ENCODE measurements at places on chromosomes 13 and 19.

GRCh38 chr19:35478794-35479677, 11.2 kb downstream of the KRTDAP start:
- DNase-seq, result no peak

- no peak for DNase-seq
Measured at GRCh38 chr13:32205431-32206096, 109.6 kb downstream of the ZAR1L start.

DNA sequence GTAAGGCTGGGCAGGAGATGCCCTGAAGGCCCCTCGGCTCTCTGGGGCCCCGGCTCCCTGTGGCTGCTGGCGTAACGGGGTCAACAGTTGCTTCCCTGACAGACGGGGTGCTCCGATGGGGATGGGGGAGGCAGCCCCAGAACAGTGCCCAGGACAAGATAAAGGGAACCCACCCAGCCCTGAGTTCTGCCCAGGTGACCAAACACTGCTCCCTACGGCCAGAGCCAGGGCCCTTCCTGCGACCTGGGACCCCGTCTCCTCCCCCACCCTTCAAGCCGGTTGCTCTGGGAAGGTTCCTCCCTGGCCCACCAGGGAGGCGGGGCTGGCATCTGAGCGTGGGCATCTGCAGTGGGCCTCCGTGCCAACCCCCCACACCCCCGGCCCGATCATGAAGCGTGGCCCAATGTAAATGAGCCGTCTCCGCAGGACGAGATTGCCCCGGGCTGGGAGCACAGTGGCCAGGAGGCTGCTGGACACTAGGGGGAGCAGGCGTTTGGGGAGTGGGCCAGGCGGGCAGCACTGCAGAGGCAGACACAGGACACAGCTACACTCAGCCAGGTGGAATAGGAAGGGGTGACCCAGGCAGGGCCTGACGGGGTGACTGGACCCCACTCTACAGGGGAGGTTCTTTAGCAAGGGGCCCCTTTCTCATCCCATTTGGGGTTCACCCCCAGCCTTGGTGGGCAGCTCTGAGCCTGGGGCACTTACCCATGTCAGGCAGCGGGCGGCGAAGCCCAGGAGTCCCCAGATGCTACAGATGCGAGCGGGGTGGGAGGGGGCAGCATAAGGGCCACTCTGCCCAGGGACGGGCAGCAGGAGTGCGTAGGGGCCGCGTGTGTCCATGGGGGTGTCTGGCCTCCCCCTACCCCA, 1.2 kb upstream of the NKPD1 start:
- no peak for DNase-seq

GRCh38 chr13:27203854-27204253, 32.2 kb upstream of the USP12 start:
- DNase-seq, result peak; percentile 38

DNA sequence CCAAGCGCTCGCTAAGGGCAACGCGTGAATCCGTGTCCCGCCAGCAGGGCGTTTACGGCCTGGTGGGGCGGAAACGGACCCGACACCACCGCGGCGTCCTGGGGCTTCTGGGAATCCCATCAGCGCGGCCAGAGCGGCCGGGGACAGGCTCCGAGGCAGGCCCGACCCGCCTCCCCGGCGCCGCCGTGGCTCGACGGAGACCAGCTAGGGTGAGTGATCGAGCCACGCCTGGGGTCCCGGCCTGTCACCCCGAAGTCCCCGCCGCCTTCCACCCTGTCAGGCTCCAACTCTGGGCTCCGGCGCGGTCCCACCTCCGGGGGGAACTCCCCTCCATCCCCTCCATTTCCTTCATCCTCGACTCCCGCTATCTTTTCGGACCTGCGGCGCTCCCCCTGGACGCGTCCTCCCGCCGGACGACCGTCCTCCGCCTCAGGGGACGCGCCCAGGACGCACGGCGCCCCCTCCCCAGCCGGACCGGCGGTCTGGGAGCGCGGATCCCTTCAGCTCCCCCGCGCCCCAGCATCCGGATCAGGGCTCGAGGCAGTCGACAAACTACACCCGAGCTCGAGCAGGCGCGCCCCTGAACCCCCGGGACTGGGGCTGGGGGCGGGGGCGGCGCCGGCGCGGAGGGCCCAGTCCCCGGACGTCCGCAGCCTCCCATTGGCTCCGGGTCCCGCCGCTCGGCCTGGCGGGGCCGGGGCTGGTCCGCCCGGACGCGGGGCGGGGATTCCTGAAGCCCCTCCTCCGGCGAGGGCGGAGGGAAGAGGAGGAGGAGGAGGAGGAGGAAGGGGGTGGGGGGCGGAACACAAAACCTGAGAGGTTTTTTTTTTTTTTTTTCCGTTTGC, 638 bp upstream of the BICRA start:
- peak; percentile 87 for DNase-seq

- peak; percentile 30 for DNase-seq
Measured at GRCh38 chr19:41944336-41944735, 14.8 kb downstream of the RABAC1 start.

DNA sequence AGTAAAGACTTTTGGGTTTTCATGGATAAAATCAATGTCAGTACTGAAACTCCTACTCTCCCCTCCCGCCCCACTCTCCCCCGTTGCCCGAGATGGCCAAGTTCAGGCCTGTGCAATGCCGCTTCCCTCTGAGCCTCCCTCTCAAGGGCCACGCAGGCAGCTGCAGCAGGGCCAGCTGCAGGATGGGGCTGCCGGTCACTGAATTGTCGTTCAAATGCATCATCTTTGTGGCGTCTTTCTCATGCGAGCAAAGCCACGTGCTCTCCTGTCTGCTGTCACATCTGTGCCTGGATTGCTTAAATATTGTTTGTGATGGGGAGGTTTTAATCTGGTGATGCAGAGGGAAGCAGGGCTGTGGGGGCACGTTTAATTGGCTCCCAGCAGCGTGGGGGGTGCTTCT, 26.6 kb downstream of the SHISA2 start:
- no peak for DNase-seq

- no peak for DNase-seq
Measured at GRCh38 chr19:47487551-47488515, 3.8 kb upstream of the KPTN start.

GRCh38 chr13:103192511-103193135, 126.4 kb upstream of the SLC10A2 start:
- DNase-seq, result no peak

Measured in HCEC 1CT (cell line).